IMR-90 (cell line): ENCODE measurements at places on chromosomes 2 and 18.

- peak; percentile 50 for DNase-seq
These were observed 7.8 kb downstream of the RBM44 start for GRCh38 chr2:237806334-237806733.

DNA sequence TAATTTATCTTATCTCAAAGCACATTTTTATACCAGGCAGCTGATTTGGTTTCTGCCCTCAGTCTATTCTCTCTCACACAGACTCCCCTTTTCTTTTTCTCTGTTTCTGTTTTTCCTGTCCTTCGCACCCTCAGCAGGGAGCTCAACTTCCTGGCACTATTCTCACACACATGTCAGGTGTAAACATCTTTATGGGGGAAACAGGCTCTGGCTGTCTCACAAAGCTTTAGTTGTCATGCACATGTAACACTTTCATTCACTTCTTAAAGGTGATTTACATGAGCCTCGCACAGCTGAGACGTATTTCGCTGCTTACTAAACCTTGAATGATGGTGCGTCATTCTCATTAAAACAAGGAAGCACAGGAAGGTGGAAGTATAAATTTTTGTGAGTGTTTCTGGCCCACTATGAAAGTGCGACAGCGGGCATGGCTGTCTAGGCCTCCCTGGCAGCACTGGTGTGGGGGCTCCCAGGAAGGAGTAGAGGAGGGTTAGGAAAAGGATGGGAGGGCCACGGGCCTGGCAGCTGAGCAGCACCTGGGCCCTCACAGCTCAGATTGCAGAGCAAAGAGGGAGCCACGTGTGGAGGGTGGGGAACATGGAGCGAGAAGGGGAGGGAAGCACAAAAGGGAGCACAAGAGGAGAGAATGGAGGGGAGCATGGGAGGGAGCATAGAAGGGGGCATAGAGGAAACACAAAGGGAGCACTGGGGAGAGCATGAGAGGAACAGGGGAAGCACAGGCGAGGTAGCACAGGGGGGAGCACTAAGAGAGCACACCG, 46.2 kb upstream of the SNTG2 start:
- DNase-seq = no peak

DNA sequence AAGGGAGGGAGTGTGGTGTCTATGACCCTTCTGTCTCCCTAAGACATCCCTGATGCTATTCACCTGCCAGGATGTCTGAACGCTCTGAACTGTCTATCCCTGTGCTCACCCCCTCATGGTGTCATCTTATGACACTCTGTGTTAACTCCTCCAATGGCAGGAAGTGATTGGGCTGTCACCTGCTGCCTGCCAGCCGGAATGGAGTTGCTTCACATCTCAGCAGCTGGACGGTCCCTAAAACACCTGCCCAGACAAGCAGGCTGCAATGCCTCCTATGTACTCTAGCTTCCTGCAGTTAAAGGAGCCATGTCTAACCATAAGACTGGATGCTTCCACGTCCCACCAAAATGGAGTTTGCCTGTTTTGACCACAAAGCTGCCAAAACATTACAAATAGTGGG, 99.9 kb downstream of the CPO start:
- no peak for DNase-seq

DNA sequence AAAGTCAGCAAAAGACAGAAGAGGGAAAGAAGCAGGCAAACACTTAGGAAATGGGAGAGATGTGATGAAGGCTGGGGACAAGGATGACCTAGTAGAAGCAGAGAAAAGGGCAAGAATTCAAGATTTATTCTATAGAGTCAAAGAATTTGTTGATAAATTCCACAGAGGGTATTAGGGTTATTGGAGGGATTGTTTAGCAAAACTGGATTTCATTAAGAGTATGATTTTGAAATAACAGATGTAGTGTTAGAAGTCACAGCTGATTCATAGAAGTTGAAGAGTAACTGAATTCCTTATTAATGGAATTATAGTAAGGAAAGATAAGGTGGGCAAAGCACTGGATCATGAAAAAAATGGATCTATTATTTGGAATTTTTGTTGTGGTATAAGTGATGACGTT, 48.6 kb downstream of the CEP192 start:
- no peak for DNase-seq

DNA sequence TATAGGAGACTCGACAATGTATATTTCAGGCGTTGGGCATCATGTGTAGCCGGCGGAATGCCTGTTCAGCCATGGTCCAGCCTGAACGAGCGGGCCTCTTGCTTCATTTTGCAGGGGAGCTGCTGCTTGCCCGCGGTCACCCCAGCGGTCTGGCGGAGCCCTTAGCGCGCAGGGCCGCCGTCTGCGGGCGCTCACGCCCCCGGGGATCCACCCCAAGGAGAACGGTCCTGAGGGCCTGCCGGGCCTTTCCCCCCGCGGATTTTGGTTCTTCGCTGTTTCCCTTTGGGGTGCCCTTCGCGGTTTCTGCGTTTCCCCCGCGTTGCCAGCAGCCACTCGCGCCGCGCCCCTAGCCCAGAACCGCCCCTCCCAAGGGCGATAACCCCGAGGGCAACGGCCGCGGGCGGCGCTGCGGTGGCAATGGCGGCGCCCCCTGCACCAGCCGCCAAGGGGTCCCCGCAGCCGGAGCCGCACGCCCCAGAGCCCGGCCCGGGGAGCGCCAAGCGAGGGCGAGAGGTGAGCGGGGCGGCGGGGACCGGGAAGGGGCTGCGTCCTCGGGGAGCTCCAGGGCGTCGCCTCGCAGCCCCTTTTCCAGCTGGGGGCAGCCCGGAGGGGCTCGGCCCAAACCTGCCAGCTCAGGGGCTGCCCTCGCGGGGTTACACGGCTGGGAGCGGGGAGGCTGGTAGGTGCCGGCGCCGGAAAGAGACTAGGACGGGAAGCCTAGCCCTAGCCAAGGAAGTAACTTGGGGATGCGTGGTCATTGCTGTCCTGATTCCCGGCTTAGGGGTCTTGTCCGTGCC, at the start of gene MFSD2B:
Gene MFSD2B (plus strand): TSS at position 406 of the 797 bp plus-strand sequence. CDS start 12 bp downstream, at position 418.
- DNase-seq = no peak

GRCh38 chr2:172995323-172996244, 80.1 kb upstream of the MAP3K20 start:
- DNase-seq = peak; percentile 91

GRCh38 chr2:65799141-65799854, 366.9 kb upstream of the SPRED2 start:
- DNase-seq = no peak

DNA sequence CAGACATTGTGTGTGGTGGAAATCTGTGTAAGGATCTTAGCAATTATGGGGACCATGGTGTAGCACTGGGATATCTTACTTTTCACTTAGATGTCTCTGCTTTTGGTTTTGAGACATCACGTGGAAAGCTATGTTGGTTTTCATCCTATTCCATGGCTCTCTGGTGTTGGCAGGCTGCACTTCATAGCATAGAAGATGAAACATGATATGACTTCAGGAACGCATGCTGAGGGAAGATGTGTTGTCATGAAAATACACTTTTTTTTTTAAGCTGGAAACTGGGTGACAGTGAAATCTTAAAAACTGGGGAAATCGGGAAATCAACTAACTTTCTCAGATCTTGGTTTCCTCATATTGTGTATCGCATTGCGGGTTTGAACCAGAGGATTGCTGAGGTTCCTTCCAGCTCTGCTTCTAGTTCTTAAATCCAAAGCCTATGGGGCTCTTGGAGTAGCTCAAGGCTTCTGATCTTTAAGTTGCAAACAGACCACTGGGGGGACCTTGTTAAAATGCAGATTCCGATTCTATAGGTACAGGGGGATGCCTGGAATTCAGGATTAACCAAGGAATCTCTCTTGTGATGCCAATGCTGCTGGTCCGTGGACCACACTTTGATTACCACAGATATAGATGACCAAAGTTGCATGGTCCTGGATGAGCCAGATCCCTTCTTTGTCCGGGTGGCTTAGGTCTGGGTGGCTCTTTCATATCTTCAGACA, 160.7 kb downstream of the SH3RF3 start:
- DNase-seq = no peak

DNA sequence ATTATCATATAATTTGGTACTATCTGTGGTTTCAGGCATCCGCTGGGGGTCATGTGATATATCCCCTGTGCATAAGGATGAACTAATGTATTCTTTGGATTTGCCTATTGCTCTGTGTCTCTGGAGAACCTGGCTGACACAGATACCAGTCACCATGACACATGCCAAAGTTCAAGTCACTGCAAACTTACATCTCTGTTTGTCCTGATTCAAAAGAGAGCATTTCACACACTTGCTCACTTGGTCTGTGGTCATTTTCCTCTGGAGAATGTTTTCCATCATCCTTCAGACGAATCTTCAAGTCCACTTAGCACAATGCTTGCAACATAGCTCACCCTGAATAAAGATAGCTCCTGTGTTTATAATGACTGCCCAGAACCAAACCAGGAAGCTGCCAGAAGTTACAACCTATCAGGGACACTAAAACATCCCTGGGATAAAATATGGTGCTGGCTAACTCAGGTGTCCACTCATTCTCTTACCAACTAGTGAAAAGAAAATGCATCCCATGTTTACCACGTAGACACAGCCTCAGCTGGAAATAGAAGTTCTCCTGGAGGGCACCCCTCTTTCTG, 18.1 kb downstream of the SULT1C3 start:
- peak; percentile 33 for DNase-seq

DNA sequence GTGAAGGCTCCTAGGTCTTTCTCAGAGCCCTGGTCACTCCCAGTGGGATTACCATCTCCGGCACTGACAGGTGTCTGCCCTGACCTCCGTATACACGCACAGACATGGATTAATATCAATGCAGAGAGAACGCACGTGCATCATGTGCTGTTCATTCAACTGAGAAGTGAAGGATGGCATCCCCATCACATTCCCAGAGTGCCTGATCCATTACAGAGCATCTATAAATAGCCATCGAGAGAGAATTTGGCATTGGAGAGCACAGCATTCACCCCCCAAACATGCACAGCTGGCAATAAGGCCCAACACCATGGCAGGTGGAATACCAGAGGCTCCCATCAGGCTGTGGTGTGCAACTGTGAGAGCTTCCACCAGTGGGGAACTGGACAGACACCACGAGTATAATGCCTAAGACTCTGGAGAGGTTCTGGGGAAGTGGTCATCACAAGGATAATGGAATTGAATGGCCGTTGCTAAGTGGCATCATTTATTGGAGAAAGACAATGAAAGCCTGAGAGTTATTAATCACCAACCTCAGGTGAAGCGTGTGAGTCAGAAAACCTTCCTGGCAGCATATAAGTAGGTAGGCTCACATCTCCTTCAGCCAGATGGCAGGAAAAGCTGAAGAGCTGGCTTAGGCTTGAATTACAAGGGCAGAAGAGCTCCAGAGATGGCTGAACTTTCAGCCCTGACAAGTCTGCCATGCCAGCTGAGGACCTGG, 244.5 kb upstream of the ID2 start:
- DNase-seq = no peak

DNA sequence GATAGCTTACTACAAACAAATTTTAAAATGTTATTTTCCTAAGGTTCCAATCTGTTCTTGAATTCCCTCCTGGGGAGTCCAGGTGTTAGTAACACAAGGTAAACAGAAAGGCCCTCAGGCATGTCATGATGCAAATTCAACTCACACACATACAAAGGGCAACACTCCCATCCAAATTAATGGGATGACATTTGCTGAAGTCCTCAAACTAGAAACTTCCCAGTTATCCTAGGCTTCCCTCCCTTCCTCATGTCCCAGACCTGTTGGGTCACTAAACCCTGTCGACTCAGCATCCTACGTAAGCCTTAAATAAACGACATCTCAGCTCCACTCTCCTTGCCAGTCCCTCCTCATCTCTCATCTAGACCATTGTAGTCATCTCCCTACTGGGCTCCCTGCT, 85.1 kb downstream of the GREB1L start:
- no peak for DNase-seq

- no peak for DNase-seq
These were observed 33.3 kb downstream of the KIAA1328 start for GRCh38 chr18:36862182-36862581.

DNA sequence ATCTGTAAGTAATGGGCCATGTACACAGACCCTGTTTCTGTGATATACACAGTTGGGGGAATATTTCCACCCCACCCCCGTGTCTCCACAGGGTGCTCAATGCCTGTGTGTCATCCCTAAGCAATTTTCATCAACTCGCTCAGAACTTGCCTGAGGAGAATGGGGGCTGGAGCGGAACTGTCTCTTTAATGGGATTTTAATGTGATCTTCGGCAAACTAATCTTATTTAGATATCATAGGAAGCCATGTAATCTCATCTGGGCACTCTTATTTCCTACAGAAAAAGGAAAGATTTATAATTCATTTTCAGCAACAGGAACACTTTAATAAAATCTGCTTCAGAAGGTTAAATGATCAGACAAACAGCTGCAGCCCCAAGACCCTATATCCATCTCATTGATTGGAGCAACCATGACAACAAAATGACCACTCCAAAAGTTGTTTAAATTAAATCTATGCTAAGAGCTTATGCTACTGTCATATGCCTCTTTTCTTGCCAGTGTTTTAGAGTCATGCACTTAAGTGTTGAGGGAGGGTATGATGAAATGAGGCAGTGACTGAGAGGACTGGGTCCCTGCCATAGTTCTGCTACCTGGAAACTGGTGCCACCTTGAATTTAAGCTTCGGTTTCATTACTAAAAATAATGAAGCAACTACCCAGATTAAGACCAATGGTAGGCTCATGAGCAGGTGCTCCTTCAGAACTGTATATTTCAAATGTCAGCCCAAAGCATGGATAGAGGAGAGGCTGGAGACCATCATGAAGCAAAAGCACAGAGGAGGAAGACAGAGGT, 183.1 kb upstream of the DDX18 start:
- no peak for DNase-seq

DNA sequence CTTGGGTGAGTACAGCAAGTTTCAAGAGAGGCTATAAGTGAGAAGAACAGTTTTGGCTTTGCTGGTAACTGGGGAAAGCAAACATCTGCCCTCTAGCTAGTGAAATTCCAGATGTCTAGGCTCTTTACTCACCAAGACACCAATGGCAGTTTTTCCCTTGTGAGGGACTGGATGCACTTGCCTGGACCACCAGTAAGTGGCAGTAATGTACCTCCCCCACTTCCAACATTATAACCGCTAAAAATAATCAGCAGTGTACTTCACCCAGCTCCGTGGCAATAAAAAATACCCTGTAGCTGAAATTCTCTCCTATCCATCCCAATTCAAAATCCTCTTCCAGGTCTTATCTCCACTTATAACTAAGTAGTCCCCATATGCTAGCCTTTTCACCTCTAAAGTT, 383.9 kb downstream of the ARHGAP15 start:
- DNase-seq = peak; percentile 75

DNA sequence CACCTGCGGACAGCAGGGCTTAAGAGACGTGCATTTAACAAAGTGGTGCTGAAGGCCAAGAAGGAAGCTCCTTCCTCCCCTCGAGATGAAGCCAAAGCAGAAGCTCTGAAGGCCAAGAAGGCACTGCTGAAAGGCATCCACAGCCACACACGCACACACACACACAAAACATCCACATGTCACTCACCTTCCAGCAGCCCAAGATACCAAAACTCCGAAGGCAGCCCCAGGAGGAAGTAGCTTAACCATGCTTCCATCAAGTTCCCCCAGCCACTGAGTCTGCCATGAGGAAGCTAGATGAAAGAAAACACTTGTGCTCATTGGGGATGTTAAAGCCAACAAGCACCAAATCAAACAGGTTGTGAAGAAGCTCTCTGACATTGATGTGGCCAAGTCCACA, 175.7 kb upstream of the POU3F3 start:
- DNase-seq = no peak

DNA sequence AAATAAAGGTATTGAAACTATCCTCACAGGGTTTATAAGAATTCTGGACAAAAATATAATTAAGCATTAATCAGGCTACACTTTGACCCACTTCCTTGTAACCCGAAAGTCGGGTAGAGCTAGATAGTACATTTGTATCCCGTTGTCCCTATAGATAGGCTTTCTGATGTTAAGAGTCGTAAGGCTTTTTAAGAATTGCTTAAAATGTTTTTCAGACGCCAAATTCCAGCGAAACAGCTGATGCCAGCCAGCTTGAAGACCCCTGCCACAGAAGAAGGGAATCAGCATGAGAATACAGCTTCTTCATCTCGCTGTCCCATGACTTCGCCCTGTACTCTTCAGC, 962 bp upstream of the GPR155 start:
- DNase-seq = no peak
